ENCODE measurements at places on chromosomes 7 and 10.

GRCh38 chr7:130356876-130357611 is 12.4 kb downstream of the CPA5 start:
- no peak for DNase-seq

GRCh38 chr10:125936331-125936730 is 40.0 kb downstream of the FANK1 start:
- no peak for DNase-seq

GRCh38 chr10:17751781-17752445 is at the start of gene TMEM236:
Gene TMEM236, plus strand, starts transcription at chr10:17752201. Its CDS starts 95 bp downstream, at chr10:17752296.
- DNase-seq: no peak

- DNase-seq: no peak
These were observed 43.2 kb upstream of the PRLHR start for GRCh38 chr10:118638680-118639079.

DNA sequence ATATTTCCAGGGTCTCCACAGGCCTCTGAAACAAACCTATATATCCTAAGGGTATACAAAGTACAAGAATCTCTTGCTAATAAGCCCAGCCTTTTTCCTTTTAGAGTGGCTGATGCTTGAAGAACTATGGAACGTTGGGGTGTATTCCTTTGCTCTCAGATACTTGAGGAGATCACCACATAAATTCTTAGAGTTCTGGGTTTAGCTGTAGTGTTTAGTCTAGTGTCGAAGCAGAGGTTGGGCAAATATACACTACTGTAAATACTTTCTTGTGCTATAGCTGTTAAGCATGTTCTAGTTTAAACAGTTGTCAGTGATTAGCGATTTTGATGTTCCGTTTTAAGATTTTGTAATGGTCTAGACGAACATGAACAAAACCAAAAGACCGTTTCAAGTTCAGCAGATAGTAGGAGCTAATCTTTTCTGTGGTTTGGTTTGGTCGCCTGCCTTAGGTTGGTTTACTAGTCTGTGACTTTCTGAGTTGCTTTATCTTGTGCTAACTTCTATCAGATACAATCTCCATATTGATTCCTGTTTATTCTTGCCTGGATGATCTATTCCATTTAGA is 229.6 kb downstream of the NSUN6 start:
- DNase-seq: no peak

- no peak for DNase-seq
These were observed 335.0 kb downstream of the SFMBT2 start for GRCh38 chr10:7075851-7076250.

- DNase-seq: no peak
These were observed 8.8 kb upstream of the EBLN1 start for GRCh38 chr10:22226599-22226998.

GRCh38 chr10:113386005-113386404 is 166.8 kb upstream of the HABP2 start:
- no peak for DNase-seq

- DNase-seq: no peak
These were observed 25.1 kb downstream of the SGCE start for GRCh38 chr7:94630855-94631254.
